ENCODE measurements at places on chromosomes 3 and 15.

DNA sequence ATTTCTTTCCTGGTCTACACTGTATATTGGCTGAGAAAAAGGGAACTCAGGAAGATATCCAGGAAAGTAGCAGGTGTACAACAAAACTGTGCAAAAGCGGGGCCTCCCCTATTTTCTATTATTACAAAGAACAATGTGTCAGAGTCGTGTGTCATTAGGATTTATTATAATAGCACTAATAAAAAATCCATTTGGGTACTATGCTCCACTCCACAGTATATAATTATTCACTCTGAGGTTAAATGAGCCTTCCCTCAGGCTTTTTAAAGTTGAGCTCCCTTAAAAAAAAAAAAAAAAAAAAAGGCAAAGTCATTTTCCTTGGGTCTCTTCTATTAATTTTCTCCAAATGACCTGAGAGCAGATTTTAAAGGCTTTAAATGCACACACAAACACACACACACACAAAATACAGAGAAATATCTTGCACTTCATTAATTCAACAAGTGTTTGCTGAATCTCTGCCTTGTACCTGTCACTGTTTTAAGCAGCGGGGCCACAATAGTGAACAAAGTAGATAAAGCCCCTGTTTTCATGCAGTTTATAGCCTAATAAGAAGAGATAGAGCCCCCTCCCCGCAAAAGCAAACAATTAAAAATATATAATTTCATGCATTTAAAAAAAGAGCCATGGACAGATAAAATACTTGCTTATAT, 1.3 kb upstream of the DPP8 start:
- DNase-seq: no peak

- DNase-seq: no peak
These were observed 11.0 kb upstream of the TSC22D2 start for GRCh38 chr3:150396956-150397550.

DNA sequence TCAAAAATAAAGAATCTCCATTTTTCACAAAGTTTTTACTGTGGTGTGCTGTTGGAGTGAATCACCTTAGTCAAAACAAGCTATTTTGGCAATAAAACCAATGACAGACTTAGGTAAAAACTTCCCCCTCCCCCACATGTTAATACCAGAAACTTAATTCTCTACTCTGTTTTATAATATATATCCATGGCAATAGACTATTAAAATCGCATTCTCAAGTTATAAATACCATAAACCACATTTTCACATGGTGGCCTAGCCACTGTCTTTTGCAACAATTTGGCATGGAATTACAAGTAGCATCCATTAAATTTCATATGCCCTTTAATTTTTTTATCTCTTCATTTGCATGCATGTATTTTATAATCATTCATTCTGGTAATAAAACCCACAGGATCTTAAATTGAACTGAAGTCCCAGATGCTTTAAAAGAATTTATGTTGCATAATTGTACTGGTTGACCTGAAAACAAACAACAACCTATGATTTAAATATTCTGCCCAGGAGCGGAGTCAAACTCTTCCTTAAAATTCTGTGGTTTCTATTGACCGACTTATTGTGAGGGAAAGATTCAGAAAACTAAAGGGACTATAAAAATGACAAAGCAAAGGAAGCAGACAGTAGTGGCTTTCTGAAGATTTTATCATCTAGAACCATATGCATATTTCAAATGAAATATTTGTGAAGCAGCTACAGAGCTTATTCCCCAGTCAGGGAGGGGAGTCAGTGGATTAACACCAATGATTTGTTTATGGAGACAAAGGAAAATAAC, 229.0 kb upstream of the TBL1XR1 start:
- no peak for DNase-seq

GRCh38 chr15:81295486-81296121, 28.3 kb downstream of the STARD5 start:
- no peak for DNase-seq

- no peak for DNase-seq
These were observed 411 bp upstream of the C3orf70 start for GRCh38 chr3:185153171-185153771.

DNA sequence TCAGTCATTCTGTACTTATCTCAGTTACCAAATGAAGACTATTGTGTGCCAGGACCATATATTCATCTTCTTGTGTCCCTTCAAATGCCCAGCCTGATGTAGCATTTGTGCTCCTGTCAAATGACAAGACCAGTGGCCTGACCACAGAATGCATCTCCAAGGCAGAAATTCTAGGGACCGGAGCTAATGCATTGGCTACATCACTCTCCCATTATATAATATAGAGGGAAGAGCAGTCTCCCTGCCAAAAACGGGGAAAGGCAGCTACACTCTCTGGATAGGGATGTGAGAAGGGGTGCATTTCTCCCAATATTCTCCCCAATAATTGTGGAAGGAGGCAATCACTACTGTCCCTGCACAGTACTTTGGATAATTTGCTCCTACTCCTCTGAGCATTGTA, 312.0 kb downstream of the EPHB1 start:
- peak; percentile 10 for DNase-seq

Measured in lower leg skin (tissue), 4 donors.